T-cell (primary cell): ENCODE measurements at places on chromosomes 7 and 10. TPM values are rescaled to one million over a fixed set of nuclear protein-coding genes. Genes with fewer than 3 reads are reported as not detected.

TBXAS1 gene
- total RNA-seq = 14.2 TPM

HDAC9 gene
- total RNA-seq = 4.8 TPM

SLC13A1 gene
- not detected for total RNA-seq

SH2D4B gene
- 0.25 TPM for total RNA-seq

DNAJC12 gene
- not detected for total RNA-seq

CLDN15 gene
- total RNA-seq = 47.7 TPM

TYSND1 gene
- 38.7 TPM for total RNA-seq

CPVL gene
- 1.6 TPM for total RNA-seq

GET4 gene
- 53.0 TPM for total RNA-seq

C10orf143 gene
- total RNA-seq = 11.0 TPM

NUP42 gene
- 17.5 TPM for total RNA-seq

CARD11 gene
- total RNA-seq = 135 TPM

NXPH1 gene
- not detected for total RNA-seq

MKX gene
- not detected for total RNA-seq

FXYD4 gene
- total RNA-seq = not detected

AKR1C4 gene
- total RNA-seq = 0.23 TPM

GPR146 gene
- 11.9 TPM for total RNA-seq

CDHR1 gene
- total RNA-seq = 0.56 TPM

TCAF1 gene
- total RNA-seq = 13.5 TPM

POU6F2 gene
- total RNA-seq = not detected
